ENCODE measurements at places on chromosomes 3 and 15.
A peak's percentile ranks its signal among the peaks of the same experiment; 100 is the strongest.

- DNase-seq: no peak
These were observed 57.4 kb downstream of the TIGIT start for GRCh38 chr3:114351123-114351821.

DNA sequence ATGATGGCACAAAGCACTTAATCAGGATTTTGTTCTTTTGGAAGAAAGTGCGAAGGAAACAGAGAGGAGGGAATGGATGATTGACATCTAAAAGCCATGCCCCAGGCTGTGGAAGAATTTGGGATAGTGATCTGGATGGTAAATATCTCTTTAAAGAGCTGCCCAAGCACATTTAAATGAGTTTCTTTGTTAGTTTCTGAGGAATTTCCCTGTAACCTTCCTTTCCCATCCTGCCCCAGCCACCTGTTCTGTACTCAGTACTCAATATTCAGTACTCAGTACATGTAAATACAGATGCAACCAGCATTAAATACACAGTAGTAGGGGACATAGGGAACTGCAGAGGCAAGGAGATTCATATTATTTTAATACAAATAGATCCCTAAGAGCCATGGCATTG, 7.8 kb upstream of the CORO2B start:
- DNase-seq: no peak

DNA sequence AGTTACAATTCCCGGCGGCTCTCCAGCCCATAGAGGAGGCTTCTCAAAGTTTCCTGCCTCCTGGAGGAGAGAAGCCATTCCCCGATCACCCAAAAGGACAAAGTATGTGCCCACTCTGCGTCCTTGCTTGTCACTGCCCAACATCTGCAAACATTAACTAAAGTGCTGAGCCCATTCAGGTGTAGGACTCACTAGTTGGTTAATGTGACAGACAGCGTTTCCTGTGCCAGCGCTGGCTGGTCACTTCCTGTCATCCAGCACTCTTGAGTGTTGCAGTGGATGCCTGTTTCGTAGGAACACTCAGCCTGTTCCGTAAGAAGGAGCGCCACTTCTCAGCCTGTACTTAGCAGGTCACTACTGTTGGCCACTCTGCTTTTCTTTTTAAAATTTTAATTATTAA, 100.3 kb downstream of the APBA2 start:
- no peak for DNase-seq

DNA sequence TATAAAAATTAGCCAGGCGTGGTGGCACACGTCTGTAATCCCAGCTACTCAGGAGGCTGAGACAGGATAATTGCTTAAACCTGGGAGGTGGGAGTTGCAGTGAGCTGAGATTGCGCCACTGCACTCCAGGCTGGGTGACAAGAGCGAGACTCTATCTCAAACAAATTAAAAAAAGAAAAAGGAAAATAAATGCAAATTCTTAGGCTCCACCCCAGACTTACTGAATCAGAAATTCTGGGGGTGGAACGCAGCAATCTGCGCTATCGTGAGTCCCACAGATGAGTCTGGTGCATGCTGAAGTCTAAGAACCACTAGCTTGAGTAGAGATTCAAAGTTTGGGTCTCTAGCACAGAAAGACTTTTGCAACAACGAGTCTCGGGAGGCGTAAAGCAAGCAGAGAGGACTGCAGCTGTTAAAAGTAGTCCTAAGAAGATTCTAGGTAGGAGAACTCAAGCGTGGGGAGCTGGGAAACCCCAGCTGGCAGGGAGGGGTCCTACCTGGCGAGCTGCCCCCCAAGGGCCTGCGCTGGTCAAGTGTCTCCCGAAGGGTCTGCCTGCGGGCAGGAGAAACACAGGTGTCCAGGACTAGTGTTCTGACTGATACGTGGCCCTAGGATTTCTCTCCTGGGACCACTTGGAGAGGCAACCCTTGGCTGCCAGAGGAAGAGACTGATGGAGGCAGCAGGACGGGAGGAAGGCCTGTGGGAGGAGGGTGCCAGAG, 21.9 kb downstream of the CEP19 start:
- no peak for DNase-seq

GRCh38 chr3:169218314-169218983, 445.1 kb downstream of the MECOM start:
- DNase-seq: peak; percentile 73

DNA sequence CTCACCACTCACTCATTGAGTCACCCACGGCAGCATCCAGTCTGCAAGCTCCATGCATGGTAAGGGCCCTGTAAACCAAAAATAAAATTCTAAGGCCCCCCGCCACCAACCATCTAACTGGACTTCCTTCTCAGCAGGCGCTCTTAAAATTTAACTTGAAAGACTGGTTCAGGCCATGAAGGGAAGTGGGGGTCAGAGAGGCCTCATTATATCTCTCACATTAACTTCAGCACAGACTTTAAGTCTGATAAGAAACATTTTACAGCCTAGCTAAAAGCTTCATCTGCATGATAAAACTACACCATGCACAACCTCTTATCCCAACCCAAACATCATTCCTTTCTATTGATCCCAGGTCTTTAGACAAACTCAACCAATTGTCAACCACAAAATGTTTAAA, 38.5 kb downstream of the FBLN2 start:
- DNase-seq: no peak

DNA sequence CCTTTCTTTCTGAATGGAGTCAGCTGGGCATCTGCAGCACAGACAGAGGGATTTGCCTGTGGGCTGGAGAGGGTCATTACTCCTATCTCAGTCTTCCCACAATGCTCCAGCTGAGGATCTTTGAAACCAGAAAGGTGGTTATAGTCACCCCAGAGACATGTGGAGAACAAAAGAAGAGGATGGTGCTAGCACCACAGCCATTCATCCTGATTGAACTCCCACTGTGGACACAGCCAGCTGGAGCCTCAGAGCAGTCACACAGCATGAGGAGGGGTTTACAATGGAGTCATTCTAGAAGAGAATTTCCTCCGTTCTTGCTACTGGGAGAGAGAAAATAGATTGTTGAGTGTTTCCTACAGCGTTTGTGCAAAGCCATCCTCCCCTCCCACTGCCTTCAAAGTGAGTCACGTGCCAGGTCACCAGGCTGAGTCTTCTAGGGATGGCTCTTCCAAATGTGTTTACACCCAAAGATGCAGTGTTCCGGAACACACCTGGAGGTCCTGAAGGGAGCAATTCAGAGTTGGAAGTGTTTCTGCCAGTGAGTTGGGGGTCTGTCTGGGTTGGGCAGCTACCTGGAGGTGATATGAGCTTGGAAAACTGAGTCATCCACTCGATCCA, 18.9 kb upstream of the GREM1 start:
- no peak for DNase-seq
